Kidney tubule cell (primary cell): ENCODE measurements at places on chromosomes 5 and 9.
A peak's percentile ranks its signal among the peaks of the same experiment; 100 is the strongest.

DNA sequence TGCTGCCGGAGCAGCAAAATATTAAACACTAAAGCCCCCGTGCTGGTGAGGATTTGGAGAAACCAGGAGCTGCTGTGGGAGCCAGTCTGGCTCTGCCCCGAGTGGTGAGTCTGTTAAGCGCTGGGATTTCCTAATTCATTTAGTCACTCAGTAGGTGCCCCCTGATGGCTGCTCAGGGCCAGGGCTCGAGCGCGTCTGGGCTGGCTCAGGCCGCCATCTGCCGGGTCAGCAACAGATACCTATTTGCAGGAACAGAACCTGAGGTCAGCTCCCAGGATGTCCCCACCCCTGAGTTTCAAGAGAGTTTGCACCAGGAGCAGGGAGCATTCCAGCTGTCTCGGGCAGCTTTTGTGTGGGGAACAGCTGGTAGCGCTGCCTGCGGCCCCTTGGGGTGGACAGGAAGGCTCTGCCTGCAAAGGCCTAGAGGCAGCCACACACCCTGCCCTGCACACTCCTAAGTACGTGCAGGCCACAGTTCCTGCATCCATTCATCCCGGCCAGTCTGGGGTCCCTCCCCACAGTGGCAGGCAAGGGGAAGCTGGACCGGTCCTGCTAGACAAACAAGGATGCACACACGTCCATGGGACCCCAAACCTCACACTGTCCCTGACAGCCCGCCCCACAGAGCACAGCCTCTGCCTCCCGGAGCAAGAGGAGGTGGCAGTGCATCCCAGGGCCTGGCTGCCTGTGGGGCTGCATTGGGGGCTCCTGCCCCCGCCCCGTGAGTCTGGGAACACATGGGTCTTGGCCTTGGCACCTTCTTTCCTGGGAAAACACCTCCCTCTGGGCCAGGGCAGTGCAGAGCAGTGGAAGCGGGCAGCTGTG is 83.7 kb downstream of the ADAMTS2 start:
- DNase-seq: no peak

GRCh38 chr5:93583439-93583767 is 381 bp downstream of the NR2F1 start:
- DNase-seq: peak; percentile 26

DNA sequence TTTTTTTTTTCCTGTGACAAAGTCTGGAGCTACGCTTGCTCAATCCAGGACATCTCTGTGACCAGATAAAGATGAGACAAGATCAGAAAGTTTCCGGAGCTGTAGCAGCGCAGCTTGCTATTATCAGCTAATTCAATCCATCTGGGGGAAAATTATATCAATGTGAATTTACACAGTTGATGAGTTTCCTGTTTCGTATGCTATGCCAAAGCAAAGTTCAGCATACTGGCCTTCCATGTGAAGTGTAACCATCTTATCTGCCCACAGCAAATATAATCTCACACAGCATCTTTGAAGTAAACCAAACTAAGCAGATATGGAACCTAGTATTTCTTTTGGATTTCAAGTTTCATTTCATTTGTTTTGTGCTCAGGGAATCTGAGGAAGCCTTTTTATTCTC is 1767.7 kb downstream of the EFNA5 start:
- no peak for DNase-seq

DNA sequence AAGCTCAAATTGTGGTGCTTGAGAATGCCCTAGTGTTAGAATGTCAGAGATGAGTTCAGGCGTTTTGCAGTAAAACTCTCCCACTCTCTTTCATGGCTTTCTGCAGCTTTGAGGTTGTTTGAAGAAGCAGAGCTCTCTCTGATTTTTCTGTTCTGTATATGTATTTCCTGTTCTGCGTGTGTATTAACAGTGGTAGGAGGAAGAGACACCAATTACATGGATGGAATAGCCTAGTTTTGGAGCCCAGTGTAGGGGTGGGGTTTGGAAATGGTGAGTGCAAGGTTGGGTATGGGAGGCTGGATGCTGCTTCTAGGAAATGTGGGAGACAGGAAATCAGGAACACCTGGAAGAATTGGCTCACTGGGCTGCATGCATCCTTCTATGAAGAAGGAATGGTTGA is 12.4 kb downstream of the LARP1 start:
- DNase-seq: no peak

DNA sequence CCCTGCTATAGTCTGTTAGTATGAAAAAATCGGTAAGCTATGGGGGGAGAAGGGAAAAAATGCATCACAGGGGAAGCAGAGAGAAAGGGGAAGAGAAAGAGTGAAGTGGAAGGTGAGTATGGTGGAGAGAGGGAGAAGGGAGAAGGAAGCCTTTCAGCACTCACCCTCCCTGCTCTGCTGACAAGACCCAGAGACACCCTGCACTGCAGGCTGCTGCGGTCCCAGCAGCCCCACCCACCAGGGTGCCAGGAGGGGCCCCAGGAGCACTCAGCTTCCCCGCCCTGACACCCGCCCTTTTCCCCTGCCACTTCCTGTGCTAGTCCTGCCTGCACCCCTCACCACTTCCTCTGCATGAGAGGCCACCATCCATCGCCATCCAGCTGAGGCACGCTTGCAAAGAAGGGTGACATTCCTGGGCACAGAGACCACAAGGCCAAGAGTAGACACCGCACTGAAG is 12.7 kb downstream of the STK10 start:
- no peak for DNase-seq

DNA sequence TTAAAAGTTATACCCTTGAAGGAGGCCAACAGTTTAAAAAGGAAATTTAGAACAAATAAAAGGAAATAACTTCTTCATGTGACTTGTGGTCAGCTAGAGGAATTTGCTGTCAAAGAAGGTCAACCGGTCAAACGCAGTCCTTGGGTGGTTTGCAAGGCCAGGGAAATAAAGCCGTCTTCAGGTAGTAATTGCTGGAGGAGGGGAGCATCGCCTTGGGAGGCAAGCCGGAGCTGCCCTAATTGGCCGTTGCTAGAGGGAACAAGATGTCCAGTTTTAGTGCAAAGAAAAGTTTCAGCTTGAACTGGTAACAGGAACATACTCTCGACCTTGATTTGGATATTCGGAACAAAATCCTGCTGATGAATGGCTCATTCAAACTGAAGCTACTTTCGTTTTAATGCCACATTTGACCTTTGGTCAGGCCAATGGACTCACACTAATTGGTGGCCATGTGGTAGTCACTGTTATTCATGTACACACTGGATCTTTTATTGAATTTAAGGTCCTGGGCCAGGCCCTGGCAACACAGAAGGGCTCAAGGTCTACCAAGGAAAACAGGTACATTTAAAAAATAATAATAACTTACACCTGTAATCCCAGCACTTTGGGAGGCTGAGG is 47.0 kb upstream of the MYO10 start:
- DNase-seq: peak; percentile 69

DNA sequence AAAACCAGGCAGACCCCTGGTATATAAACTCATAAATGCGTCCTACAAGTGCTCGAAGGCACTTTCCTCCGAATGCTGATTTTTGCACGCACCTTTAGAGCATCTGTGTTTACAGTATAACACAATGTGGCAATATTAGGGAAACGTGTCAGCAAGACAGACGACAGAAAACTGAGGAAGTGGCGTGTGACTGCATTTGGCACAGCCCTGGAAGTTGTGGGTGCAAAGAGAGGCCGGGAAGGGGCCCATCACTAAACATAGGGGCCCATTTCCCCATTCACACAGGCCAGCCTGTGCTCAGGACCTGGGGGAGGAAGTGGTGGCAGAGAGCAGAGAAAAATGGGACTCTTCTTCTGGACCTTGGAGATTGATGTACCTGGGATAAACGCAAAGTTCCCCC is 48.2 kb downstream of the RASGEF1C start:
- DNase-seq: no peak

GRCh38 chr5:154189256-154189818 is 1.2 kb upstream of the GALNT10 start:
- DNase-seq: no peak

DNA sequence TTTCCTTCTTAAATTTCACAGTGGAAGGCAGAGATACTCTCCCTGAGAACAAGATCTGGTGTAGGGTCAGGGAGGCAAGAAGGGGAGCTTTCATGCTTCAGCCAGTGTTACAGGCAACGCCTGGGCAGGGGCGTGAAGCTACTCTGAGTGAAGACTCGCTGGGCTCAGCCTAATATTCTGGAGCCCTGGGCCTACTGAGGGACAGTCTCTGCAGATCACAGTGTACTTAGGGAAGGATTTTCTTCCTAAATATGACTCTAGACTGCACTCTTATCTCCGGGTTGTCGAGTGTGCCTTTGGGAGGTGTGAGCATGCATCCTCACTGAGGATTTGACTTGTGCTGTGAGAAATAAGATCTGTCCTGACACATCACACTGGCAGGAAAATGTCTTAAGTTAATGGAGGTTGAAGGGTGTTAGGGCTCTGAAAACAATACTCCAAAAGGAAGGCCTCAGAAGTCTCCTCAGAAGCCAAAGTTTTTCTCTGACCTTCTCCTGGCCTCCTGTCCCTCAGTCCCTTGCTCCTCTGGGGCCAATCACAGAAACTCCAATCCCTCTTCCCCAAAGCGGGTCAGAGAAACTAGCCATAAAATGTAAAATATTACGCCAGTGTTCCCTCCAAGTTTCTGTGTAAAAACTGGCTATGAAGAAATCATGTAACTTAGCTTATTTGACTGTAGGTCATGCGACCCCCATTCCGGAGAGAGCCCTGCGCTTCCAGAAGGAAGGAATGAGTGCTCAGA is 156.8 kb upstream of the TBC1D2 start:
- DNase-seq: no peak

- no peak for DNase-seq
Measured at GRCh38 chr9:137245450-137246421, 4.6 kb downstream of the TUBB4B start.

DNA sequence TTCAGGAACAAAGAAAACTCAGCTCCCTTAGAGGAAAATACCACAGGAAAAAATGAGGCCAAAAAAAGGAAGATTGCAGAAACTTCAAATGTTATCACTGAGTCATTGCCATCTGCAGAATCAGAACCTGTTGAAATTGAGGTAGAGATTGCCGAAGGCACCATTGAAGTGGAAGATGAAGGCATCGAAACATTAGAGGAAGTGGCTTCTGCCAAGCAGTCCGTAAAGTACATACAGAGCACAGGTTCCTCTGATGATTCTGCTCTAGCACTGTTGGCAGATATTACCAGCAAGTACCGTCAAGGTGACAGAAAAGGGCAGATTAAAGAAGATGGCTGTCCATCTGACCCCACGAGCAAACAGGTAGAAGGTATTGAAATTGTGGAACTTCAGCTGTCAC is 30.8 kb upstream of the NIM1K start:
- DNase-seq: no peak

GRCh38 chr5:74409166-74409706 is 231.3 kb downstream of the ENC1 start:
- DNase-seq: no peak

DNA sequence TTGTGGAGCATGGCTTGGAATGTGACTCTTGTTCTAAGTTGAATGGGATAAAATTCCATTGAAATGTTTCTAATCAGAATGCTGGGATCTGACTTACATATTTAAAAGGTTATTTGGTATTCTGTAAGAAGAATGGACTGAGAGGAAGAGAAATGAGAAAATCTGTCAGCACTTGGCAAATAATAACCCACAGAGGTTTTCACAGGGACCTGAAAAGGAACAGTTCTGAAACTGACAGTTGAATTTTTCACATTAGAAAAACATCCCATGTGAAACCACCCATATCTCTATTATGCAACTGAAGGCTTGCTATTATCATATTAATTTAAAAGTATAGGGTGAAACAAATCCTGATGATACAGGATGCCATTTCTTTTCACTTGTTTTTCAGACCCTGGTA is 302.7 kb downstream of the EPB41L4A start:
- DNase-seq: no peak

- DNase-seq: peak; percentile 75
Measured at GRCh38 chr5:151036556-151036955, 16.2 kb downstream of the GPX3 start.

- DNase-seq: no peak
Measured at GRCh38 chr5:56561455-56561854, 253.9 kb upstream of the MAP3K1 start.

DNA sequence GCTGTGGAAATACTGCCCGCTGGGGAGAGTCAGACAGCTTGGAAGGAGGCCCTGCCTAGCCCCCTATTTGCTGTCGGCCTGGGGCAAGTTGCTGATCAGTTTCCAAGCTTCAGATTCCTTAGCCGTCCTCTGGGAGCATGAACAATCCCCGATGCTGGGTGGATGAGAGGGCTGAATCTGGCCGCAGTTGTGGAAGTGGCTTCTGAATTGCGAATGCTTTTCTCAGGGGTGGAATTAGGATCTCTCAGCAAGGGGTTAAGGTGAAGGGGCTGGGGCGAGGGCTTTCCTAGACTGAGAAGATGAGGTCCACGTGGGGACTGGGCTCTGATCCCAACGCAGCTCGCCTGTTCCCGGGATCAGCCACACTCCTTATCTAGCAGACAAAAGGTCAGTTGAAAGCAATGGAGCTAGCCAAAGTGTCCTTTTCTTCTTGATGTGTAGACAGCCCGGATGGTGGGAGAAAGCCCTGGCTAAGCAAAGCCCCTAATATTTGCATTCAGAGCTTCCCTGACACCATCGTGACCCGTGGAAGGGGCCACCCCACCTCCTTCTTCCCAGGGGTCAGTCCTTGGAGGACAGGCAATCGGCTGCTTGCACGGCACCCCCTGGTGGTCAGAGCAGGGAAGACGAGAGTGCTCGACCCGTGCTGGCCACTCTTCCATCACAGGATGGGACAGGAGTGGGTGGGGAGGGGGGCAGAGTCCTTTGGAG is 54.9 kb downstream of the COL15A1 start:
- peak; percentile 60 for DNase-seq

DNA sequence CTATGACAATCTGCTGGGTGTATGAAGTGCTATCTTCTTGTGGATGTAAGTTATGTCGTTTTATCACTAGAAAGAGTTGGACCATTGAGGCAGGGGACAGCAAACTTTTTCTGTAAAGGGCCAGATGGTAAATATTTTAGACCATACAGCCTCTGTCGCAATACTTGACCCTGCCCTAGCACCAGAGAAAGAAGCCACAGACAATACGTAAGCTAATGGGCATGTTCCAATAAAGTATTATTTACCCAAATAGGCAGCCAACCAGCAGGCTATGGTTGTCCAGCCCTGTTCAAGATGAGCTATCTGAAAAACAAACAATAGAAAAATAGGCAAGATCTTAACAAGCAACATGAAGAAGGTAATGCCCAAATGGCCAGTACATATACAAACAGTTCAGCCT is 36.4 kb downstream of the MTX3 start:
- no peak for DNase-seq

GRCh38 chr9:114732823-114733222 is 50.8 kb upstream of the TEX48 start:
- peak; percentile 37 for DNase-seq
